ENCODE measurements at places on chromosomes 2 and 18. TPM values are rescaled to one million over a fixed set of nuclear protein-coding genes. Genes with fewer than 3 reads are reported as not detected.
A peak's percentile ranks its signal among the peaks of the same experiment; 100 is the strongest.

GRCh38 chr2:47288864-47289263 lies 114.1 kb upstream of the MSH2 start:
- no peak for DNase-seq

DNA sequence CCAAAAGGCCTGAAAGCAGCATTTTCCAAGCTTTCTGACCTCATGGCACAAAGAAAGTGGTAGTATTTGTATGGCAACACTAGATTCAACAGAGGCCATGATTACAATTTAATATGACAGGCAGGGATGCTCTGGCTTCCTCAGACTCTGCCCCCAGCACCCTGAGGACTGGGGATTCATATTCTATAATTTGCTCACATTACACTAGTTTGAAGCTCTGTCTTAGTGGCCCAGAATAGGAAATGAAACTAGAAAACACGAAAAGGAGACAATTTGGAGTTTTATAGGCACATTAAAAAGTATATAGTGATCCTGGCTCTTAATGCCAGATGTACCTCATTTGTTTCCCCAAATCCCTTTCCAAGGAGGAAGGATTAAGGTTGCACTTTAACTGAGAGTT lies 173.0 kb upstream of the STK17B start:
- DNase-seq, result no peak

GRCh38 chr18:68219274-68219673 lies 495.6 kb downstream of the TMX3 start:
- DNase-seq, result no peak

The CCDC195 gene
- total RNA-seq, result not detected

DNA sequence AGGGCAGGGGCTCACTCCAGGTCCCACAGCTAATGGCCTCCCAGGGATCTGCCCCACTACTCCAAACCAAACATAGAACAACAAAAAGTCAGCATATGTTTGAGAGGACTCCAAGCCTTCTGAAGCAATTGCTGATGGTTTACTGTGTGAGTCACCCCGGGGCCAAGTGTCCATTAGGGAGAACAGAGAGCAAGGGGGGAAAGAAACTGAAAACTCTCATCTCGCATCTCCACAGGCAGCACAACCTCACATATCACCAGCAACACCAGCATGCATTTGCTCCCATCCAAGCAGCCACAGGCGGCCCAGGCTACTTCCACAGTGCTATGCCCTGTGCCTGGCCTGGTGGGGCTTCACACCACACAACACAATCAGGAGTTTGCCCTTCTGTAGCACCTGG lies 39.1 kb downstream of the CYRIA start:
- peak; percentile 71 for DNase-seq

DNA sequence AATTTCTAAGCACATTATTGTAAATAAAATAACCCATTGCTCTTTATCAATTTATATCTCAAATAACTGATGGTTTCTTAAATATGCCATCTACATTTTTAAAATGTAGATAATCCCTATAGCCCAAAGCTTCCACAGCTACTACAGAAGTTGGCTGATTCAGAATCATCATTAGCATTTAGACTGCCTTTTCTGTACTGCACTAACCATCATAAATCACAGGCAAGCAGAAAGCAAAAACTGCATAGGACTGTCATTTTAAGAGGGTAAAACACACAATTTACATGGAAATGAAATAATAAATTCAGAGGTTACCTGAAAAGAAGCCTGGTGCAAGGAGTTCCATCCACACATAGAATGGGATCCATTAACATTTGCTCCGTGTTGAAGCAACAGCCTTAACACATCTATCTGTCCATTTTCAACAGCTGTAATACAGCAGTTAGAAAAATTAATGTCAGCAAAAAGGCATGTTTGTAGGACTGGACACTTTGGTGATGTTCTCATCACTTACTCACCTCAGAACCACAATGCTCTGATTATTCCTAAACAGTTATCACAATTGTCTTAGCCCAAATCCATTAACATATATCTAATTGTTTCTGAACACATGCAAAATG lies 38.4 kb upstream of the CHAC2 start:
- DNase-seq, result no peak

- peak; percentile 63 for DNase-seq
Observed at GRCh38 chr2:205684871-205685313, 2.6 kb downstream of the NRP2 start.

- no peak for DNase-seq
Observed at GRCh38 chr2:102506743-102507142, 33.7 kb downstream of the SLC9A4 start.

DNA sequence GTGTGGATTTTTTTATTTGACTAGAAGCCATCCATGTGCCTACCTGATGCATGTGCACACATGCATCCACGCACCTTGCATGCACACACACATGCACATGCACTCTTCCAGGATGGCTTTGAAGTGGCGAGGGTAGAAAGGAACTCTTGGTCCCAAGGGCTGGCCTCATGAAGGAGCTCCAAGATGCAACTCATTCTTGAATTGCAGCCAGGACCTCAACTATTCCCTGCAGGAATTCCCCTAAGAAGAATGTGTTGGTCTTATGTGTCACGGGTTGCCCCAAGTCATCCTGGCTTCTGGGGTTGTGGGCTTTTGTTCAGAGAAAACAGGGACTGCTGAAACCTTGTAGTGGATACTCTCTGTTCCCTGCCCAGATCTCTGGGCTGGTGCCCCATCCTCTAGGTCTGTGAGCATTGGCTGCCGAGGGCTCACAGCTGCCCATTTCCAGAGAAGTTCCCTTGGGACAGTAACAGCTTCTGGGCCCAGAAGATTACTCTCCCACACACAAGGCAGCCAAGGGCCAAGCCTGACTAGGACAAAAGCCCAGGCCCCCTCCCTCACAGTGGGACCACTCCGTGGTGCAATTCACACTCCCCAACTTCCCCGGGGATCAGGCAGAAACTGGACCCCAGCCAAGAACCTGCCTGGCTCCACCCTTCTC lies 137.6 kb downstream of the COPS8 start:
- peak; percentile 90 for DNase-seq

DNA sequence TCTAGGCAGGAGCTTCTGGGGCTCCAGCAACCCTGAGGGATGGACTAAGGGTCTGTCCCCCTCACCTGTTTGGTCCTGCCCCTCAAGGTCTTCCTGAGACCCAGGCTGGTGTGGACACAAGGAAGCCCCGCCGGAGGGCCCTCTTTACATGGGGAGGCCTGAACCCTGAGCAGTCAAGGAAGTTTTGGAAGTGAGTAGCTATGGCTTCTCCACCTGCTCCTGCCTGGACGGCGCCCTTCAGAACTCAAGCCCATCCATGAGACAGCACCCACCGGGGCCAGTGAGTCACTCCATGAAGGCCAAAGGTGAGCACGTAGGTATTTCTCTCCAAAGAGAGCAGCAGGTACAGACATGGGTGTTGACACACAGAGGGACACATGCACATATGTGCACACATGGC lies 98.2 kb upstream of the CTDP1 start:
- DNase-seq, result no peak

DNA sequence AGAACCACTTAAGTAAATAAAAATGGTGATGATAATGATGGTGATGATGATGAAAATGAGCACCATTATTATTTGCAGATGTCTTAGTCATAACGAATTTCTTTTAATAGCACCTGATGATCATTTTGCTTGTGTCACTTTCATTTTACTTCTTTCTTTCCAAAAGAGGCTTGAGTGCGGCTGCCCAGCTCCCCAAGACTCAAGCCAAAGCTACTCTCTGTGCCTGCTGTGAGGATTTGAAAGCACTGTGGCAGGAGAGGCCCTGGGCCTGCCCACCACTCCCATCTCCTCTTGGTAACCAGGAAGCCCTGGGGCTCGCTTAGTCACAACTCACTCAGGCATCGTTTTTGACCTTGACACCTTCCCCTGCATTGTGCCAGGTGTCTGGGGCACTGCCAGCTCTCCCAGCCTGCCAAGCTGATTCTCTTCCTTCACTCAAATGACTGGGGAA lies 41.2 kb downstream of the RPL37A start:
- peak; percentile 77 for DNase-seq

GRCh38 chr2:240788482-240788881 lies 31.5 kb downstream of the KIF1A start:
- no peak for DNase-seq

Measured in HT1080 (cell line).